GM03348 (cell line): ENCODE measurements at places on chromosomes 6 and 20.
A peak's percentile ranks its signal among the peaks of the same experiment; 100 is the strongest.

GRCh38 chr6:88556663-88557062 is 390.5 kb upstream of the CNR1 start:
- no peak for DNase-seq

- no peak for DNase-seq
Observed at GRCh38 chr20:43241057-43241702, 51.5 kb upstream of the PTPRT start.

GRCh38 chr6:56403745-56404144 is 156.4 kb upstream of the COL21A1 start:
- no peak for DNase-seq

- DNase-seq, result no peak
Observed at GRCh38 chr20:14820771-14821170, 483.4 kb upstream of the FLRT3 start.

GRCh38 chr6:143894655-143895054 is 30.4 kb downstream of the ZC2HC1B start:
- no peak for DNase-seq

DNA sequence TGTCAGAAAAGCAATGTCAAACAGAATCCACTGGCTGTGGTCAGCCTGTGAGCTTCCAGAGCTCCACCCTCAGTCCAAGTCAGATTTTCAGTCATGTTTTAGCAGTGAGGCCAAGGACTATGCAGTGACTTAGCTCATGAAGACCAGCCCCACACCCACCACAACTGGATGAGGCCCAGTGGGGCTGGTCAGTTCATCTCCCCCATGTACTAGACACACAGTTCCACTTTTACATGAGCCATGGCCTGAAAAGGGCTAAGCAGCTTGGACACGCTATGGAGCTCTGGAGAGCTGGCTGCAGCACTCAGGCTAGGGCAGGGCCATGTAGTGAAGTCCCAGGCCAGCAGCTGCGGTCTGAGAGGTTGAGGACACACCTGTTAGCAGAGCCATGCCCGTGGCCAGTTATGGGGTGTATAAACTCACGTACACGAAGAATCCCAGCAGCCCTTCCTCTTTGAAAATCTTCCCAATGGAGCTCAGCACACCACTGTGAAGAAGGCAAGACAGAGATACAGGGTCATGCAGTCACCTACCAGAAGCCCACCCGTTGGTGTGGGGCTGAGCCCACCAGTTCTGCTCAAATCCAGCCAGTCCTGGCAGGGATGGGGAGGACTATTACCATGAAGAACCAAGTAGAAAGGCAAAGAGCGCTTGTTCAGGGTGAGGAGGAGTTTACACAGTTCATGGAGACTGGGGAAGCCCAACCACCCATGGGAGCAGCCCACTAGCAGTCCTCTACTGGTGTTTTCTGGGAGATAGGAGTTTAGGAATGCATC is 10.6 kb downstream of the MTCH1 start:
- DNase-seq, result no peak

GRCh38 chr6:31652925-31653724 is 664 bp upstream of the BAG6 start:
- DNase-seq, result peak; percentile 91

- DNase-seq, result no peak
Observed at GRCh38 chr6:116888732-116889360, 11.8 kb downstream of the RFX6 start.
